ENCODE measurements at places on chromosomes 2 and 18. TPM values are rescaled to one million over a fixed set of nuclear protein-coding genes. Genes with fewer than 3 reads are reported as not detected.
A peak's percentile ranks its signal among the peaks of the same experiment; 100 is the strongest.

IL1RN gene
- not detected for total RNA-seq

SP100 gene
- 82.5 TPM for total RNA-seq

RTP5 gene
- not detected for total RNA-seq

DCDC2C gene
- total RNA-seq: not detected

HTR2B gene
- total RNA-seq: 0.72 TPM

GPR35 gene
- 0.28 TPM for total RNA-seq

DSC1 gene
- not detected for total RNA-seq

OXER1 gene
- not detected for total RNA-seq

UPP2 gene
- not detected for total RNA-seq

PTGR3 gene
- 16.1 TPM for total RNA-seq

DNA sequence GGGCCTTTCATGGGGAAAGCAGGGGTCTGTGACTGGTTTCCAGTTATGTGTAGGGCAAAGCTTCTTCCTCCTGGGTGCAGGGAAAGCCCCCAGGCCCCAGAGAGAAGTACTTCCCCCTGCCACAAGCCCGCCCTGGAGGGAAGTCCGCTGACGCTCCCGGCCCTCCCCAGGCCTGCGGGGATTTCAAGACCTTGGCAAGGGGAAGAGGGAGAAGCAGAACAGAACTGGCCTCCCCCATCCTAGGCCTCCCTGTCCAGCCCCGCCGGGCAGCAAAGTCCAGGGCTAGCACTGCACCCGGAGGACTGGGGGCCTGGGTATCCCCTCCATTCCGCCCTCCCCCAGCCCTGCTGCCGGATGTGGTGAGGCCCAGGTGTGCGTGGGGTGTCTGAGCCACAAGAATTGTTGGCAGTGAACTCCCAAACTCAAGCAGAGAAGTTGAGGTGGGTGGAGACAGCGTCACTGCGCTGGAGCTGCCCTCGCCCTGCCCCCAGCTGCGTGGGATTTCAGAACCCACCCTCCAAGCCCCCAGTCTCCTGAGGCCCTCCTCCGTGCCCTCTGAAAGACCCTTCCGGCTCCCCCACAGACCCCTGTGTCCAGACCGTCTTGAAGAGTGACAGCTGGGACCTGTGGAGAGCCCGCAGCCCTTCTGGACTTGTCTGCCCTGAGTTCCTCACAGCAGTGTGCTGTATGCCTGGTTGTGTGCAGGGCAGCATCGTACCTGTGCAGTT, 1.1 kb upstream of the DUSP2 start:
- no peaks in the 10 kb centered on the region for H3K27me3 ChIP-seq
- DNase-seq: peak; percentile 16
- peaks cover 5% of the 10 kb centered on the region for H3K4me1 ChIP-seq
- H3K4me3 ChIP-seq: no peak overlapping the region
- no peak overlapping the region for H3K27ac ChIP-seq

- H3K4me1 ChIP-seq: no peaks in the 10 kb centered on the region
- H3K4me3 ChIP-seq: no peak overlapping the region
Measured at GRCh38 chr2:50547521-50547920, 484.4 kb downstream of the NRXN1 start.

DNA sequence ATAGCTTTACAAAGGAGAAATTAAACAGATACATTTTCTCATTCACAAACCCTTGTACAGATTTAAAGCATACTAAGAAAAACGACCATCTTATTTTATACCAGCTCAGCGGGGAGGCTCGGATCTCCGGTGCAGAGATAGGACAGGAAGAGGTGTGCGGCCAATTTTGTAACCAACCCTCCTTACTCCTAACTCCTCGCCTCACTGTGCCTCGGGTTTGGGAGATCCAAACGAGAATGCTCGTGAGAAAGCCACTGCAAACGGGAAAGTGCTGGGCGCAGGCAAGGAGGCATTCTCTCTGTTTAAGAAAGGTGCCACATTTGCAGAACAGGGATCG, 1.2 kb downstream of the KDSR start:
- peak overlapping the region; percentile 75 for H3K27ac ChIP-seq
- no peaks in the 10 kb centered on the region for H3K27me3 ChIP-seq
- H3K36me3 ChIP-seq: peaks cover 12% of the 10 kb centered on the region
- H3K4me1 ChIP-seq: 0 out of 2 replicates have a peak, but pooled peaks cover 3% of the 10 kb centered on the region

DNA sequence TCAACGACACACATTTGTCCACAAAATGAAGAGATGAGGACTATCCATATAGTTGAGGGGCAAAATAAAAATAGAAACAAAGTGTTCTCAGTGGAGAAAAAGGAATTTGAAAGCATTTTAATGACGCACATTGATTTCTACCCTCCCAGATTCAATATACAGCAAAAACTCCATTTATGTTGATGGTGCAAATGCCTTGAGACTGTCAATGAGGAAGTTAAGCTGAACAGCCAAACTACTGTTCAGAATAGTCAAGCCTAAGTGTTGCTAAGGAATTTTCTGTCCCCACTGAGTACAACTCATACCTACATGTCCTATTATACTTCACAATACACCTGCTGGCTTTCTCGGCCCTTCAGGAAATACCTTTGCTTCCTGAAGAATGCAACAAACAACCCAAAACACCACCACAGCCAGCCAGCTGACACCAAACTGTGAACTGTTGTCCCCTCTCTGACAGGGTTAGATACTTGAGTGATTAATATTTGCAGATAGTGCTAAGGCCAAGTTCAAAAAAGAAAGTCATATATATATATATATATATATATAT, 27.8 kb upstream of the DARS1 start:
- peaks cover 1% of the 10 kb centered on the region for H3K4me1 ChIP-seq
- DNase-seq: no peak
- H3K27ac ChIP-seq: no peak overlapping the region
- no peaks in the 10 kb centered on the region for H3K36me3 ChIP-seq

- DNase-seq: no peak
- no peaks in the 10 kb centered on the region for H3K4me1 ChIP-seq
- no peaks in the 10 kb centered on the region for H3K27me3 ChIP-seq
- H3K4me3 ChIP-seq: no peak overlapping the region
Measured at GRCh38 chr18:69935319-69936190, 12.1 kb downstream of the CD226 start.

GRCh38 chr2:170817093-170818035, 677 bp downstream of the GAD1 start:
- H3K27me3 ChIP-seq: peaks cover 90% of the 10 kb centered on the region
- H3K36me3 ChIP-seq: no peaks in the 10 kb centered on the region
- DNase-seq: peak; percentile 5
- H3K4me1 ChIP-seq: peaks cover 1% of the 10 kb centered on the region

DNA sequence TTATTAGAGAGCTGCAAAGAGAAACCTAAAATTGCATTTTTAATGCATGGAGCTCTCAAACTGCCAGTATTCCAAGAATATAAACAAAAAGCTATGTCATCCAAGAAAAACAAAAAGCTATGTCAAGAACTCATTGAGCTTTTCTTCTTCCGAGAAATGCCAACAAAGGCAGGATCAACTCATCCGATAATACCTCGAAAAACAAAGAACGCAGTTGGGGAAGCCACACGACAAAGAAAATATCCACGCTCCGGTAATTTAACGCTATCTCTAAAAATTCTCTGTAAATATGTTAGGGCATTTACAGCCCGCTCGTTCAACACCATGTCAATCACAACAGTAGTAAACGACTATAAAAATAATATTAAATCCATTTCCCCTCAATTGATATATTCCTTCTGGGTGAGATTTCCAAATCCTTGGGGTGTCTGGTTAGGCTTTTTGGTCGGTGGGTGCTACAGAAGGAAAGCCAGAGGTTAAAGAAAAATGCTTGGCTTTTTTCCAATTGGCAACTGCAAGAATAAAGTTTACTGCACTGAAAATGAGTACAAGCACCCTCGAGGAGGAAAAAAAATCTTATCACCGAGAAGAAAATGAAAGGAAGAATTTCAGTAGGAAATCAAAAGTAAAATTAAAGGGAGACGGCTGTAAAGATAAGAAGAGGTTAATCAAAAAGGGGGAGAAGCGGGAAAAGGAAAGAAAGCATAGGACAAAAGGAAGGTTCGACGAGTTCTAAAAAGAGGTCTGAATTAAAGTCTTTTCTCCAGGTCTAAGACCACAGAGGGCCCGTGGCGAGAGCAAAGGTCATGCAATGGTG, 856 bp downstream of the TIA1 start:
- H3K4me3 ChIP-seq: peak overlapping the region; percentile 84
- peak; percentile 19 for DNase-seq
- H3K27me3 ChIP-seq: no peaks in the 10 kb centered on the region
- peaks cover 3% of the 10 kb centered on the region for H3K4me1 ChIP-seq

- H3K27ac ChIP-seq: no peak overlapping the region
- no peaks in the 10 kb centered on the region for H3K4me1 ChIP-seq
- no peak for DNase-seq
- H3K27me3 ChIP-seq: no peaks in the 10 kb centered on the region
Measured at GRCh38 chr2:204573221-204573620, 27.9 kb downstream of the PARD3B start.

- H3K27me3 ChIP-seq: no peaks in the 10 kb centered on the region
- no peak for DNase-seq
- H3K4me1 ChIP-seq: no peaks in the 10 kb centered on the region
Measured at GRCh38 chr2:153509133-153509532, 30.6 kb upstream of the RPRM start.

GRCh38 chr2:71716697-71717624, 263.6 kb downstream of the DYSF start:
- peaks cover 6% of the 10 kb centered on the region for H3K27me3 ChIP-seq
- DNase-seq: peak; percentile 44
- H3K4me1 ChIP-seq: peaks cover 13% of the 10 kb centered on the region
- H3K27ac ChIP-seq: no peak overlapping the region
- H3K4me3 ChIP-seq: no peak overlapping the region

DNA sequence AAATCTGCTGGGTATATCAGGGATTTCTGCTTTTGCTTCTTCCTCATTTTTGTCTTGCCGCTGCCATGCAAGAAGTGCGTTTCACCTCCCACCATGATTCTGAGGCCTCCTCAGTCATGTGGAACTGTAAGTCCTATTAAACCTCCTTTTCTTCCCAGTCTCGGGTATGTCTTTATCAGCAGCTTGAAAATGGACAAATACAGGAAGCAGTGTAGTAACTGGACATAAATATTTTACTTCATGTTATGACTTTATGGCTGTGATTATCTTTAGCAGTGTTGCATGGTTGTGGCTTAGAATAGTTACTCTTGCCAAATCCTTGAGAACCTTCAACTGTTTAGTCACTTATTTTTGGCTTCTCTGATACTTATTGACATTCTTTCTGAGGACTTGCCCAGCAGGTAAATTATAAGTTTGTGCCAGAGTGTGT, 66.2 kb upstream of the DLX2 start:
- no peaks in the 10 kb centered on the region for H3K36me3 ChIP-seq
- H3K4me3 ChIP-seq: no peak overlapping the region
- peaks cover 5% of the 10 kb centered on the region for H3K27me3 ChIP-seq
- no peak overlapping the region for H3K27ac ChIP-seq
- DNase-seq: peak; percentile 75
- H3K4me1 ChIP-seq: peaks cover 2% of the 10 kb centered on the region

DNA sequence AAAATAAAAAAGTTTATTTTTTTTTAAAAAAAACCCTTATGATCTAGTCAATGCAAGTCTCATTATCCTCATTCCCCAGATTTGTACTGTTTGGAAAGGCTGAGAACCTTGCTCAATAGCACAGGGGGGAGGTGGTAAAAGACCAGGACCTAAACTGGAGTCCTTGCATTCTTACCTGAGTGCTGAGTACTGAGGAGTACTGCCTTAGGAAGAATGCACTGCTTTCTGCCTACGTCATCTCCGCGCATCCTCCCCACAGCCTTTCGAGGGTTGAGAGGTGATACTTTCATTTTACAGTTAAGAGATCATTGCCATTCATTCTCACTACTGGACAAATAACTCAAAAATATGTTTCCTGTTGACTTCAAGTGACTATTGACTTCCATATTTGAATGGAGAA, 73.8 kb downstream of the MAP3K20 start:
- H3K27ac ChIP-seq: 0 out of 2 replicates have a peak overlapping the region, but pooled peaks have one; percentile 20
- no peaks in the 10 kb centered on the region for H3K27me3 ChIP-seq
- DNase-seq: no peak
- no peak overlapping the region for H3K4me3 ChIP-seq

DNA sequence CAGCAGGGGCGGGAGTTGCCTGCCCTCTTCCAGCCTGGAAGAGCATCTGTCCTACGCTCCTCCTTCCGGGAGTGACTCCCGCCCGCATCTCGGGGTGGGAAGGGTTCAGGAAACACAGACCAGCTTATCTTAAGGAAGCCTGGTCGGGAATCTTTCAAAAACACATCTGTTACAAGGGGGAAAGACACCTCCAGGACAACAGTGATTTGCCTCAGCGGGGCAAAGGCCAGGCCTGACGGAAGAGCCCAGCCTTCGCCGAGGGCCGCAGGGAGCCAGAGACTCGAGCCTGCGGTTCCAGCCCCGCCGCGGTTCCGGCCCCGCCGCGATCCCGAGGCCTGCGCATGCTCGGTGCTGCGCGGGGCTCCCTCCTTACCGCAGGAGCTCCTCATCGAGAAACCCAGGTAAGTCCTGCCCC, 38.1 kb upstream of the TGIF1 start:
- peak overlapping the region; percentile 22 for H3K4me3 ChIP-seq
- H3K27me3 ChIP-seq: 0 out of 2 replicates have a peak, but pooled peaks cover 7% of the 10 kb centered on the region
- DNase-seq: no peak
- no peak overlapping the region for H3K27ac ChIP-seq
- no peaks in the 10 kb centered on the region for H3K4me1 ChIP-seq
- no peaks in the 10 kb centered on the region for H3K36me3 ChIP-seq

DNA sequence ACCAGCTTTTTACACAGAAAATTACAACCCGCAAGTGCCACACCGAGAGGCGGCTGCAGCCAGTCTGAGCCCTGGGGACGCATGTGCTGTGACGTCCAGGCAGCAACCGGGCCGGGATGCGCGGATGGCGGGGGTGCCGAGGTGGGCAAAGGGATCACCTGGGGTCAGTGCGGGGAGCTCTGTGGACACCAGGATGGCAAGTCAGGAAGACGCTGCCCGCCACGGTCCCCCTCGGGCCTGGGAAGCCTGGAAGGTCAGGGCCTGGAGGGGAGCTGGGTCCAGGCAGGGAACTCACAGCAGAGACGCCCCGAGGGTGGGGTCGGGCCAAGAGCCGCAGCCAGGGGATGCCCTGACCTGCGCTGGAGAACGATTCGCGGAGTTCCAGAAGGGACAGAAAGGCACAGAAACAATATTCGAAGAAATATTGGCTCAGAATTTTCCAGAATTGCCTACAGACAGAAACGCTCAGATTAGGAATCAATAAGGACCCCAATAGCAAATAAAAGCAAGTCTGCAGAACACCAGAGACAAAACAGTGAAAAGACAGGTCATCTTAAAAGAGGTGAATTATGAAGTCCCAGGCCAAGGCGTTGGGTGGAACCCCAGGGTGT, 11.7 kb upstream of the KIF1A start:
- DNase-seq: no peak
- peaks cover 36% of the 10 kb centered on the region for H3K27me3 ChIP-seq
- peak overlapping the region; percentile 34 for H3K4me3 ChIP-seq
- no peaks in the 10 kb centered on the region for H3K36me3 ChIP-seq
- peaks cover 4% of the 10 kb centered on the region for H3K4me1 ChIP-seq
- H3K27ac ChIP-seq: no peak overlapping the region

GRCh38 chr2:169069341-169069740, at the start of gene DHRS9:
DHRS9 (plus strand) TSS chr2:169069563; CDS start chr2:169081582, 12,019 bp downstream.
- no peak within 1 kb of the TSS for H3K27ac ChIP-seq
- H3K4me3 ChIP-seq: no peak within 1 kb of the TSS
- peak; percentile 7 for DNase-seq
- H3K4me1 ChIP-seq: no peaks in the 10 kb centered on the region
